ENCODE measurements at places on chromosomes 1 and 21.
A peak's percentile ranks its signal among the peaks of the same experiment; 100 is the strongest.

DNA sequence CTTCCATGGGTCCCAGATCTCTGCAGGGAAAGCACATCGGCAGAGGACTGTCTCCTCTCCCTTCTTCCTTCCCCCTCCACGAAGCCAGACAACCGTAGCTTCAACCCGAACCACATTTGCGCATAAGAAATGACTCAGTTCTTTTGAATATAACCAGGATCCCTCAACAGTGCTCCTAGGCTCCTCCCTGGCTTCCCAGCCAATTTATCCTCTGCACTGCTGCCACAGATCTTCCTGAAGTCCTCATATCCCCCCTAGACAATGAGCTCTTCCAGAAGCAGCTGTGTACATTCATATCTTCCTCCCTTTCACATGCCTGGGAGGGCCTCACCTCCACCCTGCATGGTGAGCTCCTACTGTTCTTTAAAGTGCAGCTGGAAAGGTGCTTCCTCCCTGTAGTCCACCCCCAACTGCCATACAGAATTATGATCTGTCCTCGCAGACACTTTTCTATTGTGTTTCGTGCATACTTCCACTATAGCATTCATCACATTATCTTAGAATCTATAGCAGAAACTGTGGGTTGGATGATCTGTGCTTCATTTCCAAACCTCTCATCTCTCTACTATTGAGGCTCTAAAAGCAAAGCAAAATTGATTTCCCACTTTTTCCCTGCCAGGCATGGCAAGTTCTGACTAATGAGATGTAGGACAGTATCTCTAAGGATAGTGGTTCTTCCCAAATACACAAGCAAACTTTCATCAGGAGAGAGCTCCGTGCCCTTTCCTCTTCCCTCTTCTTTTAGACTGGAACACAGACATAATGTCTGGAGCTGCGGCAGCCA lies 179.3 kb upstream of the HMGB4 start:
- no peak for DNase-seq

DNA sequence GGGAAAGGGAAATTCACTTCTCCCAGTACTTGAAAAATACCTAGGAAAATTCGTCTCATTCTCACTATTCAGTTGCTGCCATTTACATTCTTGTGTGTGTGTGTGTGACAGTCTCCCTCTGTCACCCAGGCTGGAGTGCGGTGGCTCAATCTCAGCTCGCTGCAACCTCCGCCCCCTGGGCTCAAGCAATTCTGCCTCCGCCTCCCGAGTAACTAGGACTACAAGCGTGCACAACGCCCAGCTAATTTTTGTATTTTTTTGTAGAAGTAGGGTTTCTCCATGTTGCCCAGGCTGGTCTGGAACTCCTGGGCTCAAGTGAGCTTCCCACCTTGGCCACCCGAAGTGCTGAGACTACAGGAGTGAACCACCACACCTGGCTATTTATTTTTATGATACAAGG lies 1.2 kb downstream of the SNAPIN start:
- no peak for DNase-seq

DNA sequence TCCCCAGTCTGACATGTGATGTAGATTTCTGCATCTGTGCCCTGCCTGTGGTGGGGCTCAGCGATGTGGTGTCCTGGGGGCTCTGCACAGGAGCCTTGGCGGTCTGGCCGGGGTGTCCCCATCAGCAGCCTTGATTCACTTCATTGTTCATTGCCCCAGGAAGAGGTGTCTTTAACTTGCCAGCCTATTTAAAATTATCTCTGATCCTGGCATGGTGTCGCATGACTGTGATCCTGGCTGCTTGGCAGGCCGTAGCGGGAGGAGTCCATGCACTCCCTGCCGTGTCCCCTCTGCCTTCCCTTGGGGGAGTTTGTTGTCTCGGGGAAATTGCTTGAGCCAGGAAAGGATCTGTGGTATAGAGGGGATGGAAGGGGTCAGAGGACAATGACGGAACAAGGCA lies 59.9 kb downstream of the TRIM11 start:
- DNase-seq = no peak

DNA sequence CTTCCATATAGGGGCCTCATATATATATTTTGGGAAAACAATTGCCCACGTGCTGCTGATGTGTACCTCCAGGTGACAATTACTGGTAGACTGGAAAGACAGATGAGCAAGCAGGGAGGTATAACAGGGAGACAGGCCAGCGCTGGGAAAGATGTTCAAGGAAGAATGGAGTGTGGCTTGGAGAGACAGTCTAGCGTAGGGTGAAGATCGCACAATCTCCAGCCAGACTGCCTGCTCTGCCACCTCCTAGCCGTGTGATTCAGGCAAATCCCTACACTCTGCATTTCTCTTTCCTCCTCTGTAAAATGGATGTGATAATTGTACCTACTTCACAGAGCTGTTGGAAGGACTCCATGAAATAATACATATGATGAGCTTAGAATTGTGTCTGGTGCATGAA lies 66.1 kb downstream of the TMCO4 start:
- no peak for DNase-seq

DNA sequence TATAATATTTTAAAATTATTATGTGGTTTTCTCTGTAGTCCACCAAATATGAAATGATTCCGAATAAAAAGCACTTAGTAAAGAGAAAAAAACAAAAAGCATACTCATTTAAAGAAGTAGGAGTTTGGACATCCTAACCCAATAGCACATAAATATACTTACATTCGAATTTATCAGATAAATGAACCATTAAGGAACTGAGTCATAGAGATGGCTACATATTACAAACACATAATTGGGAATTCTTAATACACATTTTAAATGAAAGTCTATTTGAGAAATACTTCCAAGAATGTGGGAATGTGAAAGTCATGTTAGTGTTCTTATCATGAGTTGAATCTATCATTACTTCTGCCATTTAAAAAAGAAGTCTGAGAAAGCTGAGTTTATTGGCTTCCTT lies 75.0 kb downstream of the USP24 start:
- no peak for DNase-seq

DNA sequence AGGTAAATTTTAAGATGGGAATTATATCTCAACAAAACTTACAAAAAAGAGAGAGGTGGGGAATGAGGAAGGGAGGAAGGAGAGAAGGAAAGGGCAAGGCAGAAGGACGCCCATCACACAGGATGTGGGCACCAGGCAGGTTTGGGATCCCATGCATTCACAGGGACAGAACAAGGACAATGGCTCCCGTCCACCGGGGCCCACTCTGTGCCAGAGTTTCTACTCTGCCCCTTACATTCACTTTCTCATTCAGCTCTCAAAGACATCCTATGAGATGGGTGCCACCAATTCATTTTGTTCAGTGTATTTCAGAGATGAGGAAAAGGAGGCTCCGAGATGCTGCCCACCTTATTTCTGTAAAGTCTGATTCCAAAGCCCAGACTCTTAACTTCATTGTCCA lies 7.4 kb downstream of the CLEC20A start:
- DNase-seq = no peak

DNA sequence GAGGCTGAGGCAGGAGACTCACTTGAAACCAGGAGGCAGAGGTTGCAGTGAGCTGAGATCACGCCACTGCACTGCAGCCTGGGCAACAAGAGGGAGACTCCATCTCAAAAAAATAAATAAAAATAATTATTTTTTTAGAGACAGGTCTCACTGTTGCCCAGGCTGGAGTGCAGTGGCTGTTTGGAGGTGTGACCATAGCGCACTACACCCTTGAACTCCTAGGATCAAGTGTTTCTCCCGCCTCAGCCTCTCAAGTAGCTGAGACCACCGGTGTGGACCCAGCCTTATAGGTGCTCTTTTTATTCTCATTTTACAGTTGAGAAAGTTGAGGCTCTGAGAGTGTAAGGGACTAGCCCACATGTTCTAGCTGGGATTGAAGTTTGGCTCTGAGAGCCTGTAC lies 15.6 kb upstream of the GRHL3 start:
- no peak for DNase-seq

DNA sequence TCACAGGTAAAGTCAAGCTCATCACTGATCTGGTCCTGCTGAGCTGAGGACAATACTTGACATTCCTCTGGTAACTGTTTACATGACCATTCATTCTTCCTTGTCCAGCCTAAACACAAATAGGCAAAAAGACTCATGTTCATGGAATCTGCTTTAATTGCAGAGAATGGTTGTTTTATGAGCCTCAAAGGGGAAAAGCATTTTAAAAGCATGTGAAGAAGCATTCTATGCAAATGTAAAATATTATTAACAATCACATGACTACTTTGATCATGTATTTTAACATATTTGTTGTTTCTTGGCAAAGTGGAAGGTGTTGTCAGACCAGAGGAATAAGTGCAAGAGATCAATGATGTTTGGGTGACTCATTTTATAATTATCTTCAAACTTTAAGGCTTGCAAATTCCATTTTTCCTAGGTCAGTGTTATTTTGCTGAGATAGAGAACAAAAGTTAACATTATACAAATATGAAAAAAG lies 133.7 kb downstream of the RUNX1 start:
- no peak for DNase-seq

GRCh38 chr1:8092657-8093056 lies 66.5 kb upstream of the ERRFI1 start:
- no peak for DNase-seq

DNA sequence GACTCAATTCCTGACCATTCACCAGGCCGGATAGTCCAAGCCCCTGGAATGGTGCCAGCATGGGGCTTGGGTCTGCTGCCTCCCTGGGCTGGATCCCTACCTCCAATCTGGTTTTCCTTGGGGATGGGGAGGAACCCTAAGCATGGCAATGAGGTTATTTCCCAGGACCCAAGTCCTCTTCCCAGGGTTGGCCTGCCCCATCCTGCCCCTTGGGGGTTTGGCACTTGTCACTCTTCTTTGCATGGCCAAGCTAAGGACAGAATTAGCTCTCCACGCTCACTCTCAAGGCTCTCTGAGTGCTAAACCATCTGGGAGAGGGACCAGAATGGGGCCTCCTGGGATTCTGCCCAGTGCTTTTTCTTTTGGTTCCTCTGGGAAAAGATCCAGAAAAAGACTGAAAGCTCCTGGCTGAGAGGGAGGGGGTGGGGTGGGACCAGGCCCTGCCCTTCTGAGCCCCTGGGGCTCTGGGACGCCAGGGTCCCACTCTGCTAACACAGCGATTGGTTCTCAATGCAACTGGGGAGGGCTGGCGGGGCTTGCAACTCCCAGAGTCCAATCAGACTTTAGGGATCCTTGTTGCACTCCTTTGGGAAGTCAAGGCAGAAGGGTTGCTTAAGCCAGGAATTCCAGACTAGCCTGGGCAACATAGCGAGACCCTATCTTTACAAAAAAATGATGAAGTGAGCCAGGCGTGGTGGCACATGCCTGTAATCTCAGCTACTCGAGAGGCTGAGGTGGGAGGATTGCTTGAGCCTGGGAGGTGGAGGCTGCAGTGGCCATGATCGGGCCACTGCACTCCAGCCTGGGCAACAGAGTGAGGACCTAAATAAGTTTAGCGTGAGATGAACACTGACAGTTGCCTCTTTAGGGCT lies 52.7 kb downstream of the DHRS3 start:
- DNase-seq = no peak

DNA sequence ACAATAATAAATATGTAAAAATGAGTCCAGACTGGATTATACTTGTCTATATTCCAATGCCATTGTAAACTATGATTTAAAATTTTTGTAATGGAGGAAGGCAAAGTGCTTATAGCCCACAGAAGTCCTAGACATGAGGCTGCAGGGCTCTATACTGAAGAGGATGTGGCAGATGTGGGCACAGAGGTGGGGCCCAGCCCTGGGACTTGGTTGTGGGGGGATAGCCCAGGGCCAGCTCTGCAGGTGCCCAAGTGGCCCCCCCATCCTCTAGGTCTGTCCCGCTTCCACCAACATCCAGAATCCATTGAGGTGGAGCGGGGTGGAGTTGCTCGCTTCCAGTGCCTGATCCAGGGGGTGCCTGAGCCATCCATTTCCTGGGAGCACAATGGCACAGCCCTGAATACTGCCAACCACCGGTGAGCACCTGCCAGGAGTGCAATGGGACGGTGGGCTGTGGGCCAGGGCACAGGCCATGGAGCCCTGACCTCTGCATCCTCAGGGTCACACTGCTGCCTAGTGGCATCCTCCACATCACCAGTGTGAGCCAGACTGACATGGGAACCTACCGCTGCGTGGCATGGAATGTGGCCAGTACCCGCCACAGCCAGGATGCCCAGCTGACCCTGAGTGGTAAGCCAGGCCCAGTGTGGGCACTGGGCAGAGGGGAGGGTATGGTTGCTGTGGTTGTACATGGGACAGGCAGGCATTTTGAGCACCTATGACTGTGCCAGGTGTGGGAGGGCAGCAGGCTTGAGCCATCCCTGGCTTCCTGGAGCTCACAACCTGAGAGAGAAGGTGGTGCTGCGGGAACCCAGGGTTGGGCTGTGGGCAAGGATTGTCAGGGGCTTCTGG lies 21.0 kb downstream of the SLC27A3 start:
- DNase-seq = no peak

DNA sequence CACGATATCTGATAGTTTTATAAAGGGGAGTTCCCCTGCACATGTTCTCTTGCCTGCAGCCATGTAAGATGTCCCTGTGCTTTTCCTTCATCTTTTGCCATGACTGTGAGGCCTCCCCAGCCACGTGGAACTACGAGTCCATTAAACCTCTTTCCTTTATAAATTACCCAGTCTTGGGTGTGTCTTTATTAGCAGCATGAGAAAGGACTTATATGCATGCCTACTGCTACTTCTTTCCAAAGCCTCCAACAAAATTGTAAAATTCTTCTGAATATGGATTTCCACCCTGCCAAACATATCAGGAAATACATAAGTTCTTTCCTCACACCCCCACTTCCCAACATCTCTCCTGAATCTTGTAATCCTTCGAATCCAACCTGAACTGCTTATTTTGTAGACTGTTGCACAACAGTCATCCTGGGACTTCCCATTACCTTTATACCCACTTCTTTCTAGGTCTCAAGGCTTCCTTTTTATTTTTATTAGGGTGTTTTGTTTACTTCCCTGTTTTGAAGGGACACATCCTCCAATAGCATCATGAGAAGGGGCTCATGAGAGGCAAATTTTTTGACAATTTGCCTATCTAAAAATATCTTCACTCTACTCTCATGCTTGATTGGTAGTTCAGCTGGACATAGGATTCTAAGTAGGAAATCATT lies 67.5 kb upstream of the MUTYH start:
- DNase-seq = no peak

- DNase-seq = no peak
Observed at GRCh38 chr1:167090314-167090942, at the start of gene GPA33. GPA33 (minus strand) TSS chr1:167090377; CDS start chr1:167090287, 90 bp downstream.

- peak; percentile 92 for DNase-seq
Observed at GRCh38 chr1:20661207-20662109, at the start of gene DDOST. DDOST (minus strand) TSS chr1:20661369; CDS start chr1:20661350, 19 bp downstream.

Data from activated T-helper 9 cell treated with anti-CD3 and anti-CD28 coated beads, Interleukin-2, amount 50 U/mL, for 16 hours (primary cell).